ENCODE measurements at places on chromosomes 5 and 9.

- DNase-seq, result no peak
These were observed 115.7 kb upstream of the S1PR3 start for GRCh38 chr9:88875400-88876120.

GRCh38 chr9:27499451-27499850 lies 24.6 kb upstream of the IFNK start:
- DNase-seq, result no peak

- no peak for DNase-seq
These were observed 55.5 kb upstream of the CDKN2AIPNL start for GRCh38 chr5:134467231-134467630.

- DNase-seq, result no peak
These were observed 74.8 kb upstream of the PIK3R1 start for GRCh38 chr5:68140763-68141162.

DNA sequence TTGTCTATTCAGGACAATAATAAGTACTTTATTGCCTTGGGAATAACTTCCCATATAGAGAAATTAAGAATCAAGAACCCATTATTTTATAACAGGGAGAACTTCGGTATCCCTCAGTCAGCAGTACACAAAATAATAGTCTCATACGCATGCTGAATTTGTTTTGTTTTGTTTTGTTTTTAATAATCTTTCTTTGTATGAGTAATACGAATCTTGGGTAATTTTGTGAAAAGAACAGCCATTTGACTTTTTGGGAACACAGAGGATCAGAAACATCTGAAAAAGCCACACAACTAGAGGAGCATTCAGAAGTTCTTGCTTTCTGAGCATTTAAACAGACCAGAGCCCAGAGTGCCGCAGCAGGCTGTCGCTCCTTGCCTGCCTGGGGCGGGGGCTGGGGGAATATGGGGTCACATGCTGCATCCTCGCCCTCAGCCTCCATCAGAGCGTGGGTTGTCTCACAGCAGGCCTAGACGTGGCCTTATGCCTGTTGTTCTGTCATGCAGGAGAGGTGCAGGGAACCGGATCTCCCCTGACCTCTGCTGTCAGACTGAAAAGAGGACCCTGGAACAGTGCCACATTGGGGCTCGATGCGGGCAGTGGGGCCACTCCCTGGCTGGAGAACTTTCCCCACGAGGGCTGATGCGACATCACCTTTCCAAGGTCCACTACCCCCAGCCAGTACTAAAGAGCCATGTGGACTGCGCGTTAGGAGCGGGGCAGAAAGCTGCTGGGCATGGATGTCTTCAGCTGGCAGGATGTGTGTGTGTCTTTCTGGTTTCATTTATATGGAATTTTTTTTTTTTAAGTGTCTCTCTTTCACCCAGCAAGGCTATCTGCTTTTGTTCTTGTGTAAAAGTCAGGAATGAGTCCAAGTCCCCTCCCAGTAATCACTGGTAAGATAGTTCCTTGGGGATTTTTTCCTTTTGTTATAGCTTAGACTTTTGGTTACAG lies 133.4 kb upstream of the OTULINL start:
- DNase-seq, result no peak

DNA sequence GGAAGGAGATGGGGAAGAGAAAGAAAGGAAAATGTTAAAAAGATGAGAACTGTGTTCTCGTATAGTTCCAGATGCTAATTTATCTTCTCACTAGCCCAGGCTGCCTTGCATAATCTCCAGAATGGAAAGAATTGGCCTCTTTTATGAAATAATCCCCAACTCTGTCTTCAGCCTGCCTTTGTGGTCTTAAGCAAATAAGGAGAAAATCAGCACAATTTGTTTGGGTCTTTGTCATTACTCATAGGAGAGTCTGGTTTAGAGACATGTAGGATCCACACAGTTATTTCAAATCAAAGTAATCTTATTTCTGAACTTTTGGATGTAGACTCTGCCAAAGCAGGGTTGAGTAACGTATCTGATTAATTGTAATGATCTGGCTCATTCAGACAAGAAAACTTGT lies 50.7 kb upstream of the CAMK4 start:
- DNase-seq, result no peak

GRCh38 chr9:136336881-136337280 lies 9.5 kb downstream of the GPSM1 start:
- DNase-seq, result no peak

GRCh38 chr5:74945561-74946165 lies 79.5 kb upstream of the FAM169A start:
- no peak for DNase-seq

- DNase-seq, result peak; percentile 85
These were observed 24.8 kb upstream of the IER5L start for GRCh38 chr9:129202613-129203555.

GRCh38 chr9:14277244-14277643 lies 36.7 kb downstream of the NFIB start:
- DNase-seq, result no peak
